SJSA1 (cell line): ENCODE measurements at places on chromosomes 2 and 18. TPM values are rescaled to one million over a fixed set of nuclear protein-coding genes. Genes with fewer than 3 reads are reported as not detected.

Gene C2orf80
- total RNA-seq: not detected in 2 replicates

Gene EFR3B
- 0.39 and 0.63 TPM in 2 replicates for total RNA-seq

DNA sequence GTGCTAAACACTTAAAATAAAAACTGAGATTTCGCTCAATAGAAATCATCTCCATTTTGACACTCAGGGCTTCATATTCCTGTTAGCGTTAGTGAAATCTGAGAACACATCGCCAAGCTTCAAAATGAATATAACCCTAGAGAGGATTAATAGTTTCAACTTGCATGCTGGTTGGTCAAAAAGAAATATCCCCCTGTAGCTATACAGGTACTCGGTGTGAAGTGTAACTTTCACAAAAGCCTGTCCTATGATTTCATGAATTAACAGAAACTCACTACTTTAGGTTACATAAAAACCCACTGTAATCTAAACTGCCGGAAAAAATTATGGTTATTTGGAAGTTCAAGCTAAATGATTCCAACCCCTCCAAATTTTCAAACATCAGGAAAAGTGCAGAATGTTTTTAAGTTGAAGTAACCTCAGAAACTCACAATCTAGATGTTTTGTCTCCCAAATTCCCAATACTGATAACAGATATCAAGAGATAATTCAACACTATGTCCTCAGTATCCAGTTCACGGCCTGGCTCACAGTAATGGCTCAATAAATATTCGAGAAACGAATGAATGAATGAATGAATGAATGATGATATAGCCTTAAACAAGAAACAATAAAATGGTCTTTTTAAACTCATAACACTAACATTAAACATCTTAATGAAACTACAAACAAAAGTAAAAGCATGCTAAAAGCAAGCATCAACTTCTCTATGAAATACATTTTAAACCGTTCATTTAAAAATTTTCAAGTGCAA, 2.5 kb downstream of the TLK1 start:
- no peak overlapping the region for H3K27ac ChIP-seq
- H3K4me1 ChIP-seq: peaks cover 10% of the 10 kb centered on the region
- H3K4me3 ChIP-seq: peak overlapping the region; percentile 93
- H3K36me3 ChIP-seq: peaks cover 10% of the 10 kb centered on the region
- H3K27me3 ChIP-seq: no peaks in the 10 kb centered on the region
- no peak for DNase-seq

DNA sequence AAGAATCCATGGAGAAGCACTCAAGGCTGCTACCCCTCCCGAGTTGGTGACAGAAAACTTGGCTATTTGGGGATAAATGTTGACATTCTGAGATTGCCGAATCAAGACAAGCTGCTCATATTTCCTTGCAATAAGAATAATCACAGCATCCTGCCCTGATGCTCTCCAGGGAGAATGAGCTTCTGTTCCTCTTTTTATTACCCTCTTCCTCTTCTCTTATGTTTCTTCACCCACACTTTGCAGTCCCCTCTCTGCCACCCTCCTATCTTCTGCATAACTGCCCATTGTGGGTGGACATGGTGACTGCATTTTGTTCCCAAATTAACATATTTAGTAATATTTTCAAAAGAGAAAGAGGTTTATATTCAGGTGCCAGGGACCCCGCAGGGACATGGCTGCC, 11.9 kb upstream of the MSGN1 start:
- no peak overlapping the region for H3K27ac ChIP-seq
- no peak for DNase-seq
- H3K36me3 ChIP-seq: no peaks in the 10 kb centered on the region
- H3K4me1 ChIP-seq: no peaks in the 10 kb centered on the region

GRCh38 chr2:161987311-161987710, 86.7 kb downstream of the DPP4 start:
- H3K27ac ChIP-seq: no peak overlapping the region
- H3K27me3 ChIP-seq: peaks cover 2% of the 10 kb centered on the region; the same call in 1 of the 2 replicates

DNA sequence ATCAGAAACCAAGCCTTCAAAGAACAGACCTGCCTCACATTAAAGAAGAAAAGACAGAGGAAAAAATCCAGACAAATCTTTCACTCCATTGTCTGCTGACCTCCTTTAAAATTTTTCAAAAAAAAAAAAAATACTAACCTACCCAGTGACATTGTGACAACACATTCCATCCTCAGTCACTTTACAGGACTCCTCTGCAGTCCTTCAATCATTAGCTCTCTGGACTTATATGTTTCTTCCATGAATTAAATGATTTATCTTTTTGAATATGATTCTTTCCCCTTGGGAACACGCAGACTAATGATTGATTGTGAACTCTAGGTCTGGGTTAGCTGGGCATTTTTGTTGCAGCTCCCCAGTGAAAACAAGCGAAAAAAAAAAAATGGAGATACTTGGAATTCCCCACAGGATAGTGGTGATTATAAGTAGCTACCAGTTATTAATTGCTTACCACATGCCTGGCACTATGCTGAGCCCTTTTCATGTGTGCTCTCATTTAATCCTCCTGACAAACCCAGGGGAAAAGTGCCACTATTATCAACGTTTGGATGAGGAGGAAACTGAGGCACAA, 261.3 kb upstream of the NCKAP5 start:
- no peaks in the 10 kb centered on the region for H3K27me3 ChIP-seq
- no peaks in the 10 kb centered on the region for H3K4me1 ChIP-seq
- H3K36me3 ChIP-seq: no peaks in the 10 kb centered on the region

DNA sequence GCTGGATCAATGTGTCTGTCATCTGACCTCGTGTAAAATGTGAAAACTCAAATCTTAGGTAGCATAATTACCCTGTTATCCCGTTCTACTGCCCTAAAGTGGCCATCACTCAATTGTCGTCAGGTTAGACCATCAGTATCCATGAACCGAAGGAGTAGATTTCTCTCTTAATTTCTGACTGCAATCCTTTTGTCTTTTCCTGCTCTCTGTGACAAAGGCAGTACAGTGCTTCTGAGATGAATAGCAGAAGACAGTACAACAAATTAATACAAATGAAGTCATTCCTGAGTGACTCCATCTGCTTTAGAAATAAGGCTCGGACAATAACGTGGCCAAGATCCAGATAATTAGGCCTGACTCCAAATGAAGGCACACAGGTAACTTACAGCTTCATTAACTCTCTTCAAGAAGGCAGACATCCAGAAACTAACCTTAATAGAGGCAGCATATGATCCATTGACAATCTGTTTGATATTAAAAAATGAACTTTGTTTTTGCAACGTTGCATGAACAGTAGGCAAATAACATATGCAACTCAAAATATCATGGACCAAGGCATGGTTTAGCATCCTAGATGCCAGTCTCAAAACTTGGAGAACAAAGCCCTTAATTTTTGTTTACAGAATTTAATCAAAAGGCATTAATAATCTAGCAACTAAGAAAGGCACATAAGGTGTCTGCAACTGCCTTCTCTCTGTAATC, 96.7 kb upstream of the CDH20 start:
- no peak overlapping the region for H3K27ac ChIP-seq
- no peak for DNase-seq
- H3K4me1 ChIP-seq: no peaks in the 10 kb centered on the region
- no peak overlapping the region for H3K4me3 ChIP-seq

DNA sequence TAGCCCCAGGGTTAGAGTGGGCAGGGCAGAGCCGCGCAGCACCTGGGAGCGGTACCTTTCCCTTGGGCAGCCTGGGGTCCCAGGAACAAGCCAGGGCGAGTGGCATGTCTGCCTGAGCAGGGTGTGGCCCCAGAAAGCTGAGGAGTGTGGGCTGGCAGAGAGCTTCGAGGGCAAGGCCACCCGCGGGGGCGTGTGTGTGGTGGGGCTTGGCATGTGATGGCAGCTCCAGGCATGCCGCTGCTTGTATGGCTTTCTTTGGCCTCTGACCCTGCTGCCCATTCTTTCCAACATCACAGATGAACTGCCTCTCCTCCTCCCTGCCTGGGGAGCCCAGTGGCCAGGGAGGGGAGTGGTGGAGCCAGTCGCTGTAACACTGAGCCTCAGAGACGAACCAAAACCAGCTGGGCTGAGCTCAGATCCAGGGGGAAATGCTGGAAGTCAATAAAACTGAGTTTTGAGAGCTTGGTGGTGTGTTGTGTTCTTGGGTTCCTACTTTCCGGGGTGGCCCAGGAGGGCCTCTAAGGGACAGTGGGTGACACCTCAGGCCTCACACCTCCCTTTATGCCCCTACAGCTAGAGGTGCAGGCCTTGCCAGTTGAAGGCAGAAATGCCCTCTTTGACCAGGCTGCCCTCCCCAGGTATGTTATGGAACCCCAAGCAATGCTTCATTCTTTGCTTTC, 7.4 kb downstream of the DNAJB2 start:
- H3K4me1 ChIP-seq: peaks cover 9% of the 10 kb centered on the region
- H3K27ac ChIP-seq: no peak overlapping the region
- DNase-seq: no peak
- peaks cover 38% of the 10 kb centered on the region for H3K36me3 ChIP-seq

GRCh38 chr2:232523402-232523681, 2.6 kb upstream of the CHRND start:
- no peaks in the 10 kb centered on the region for H3K36me3 ChIP-seq
- no peak for DNase-seq
- no peak overlapping the region for H3K4me3 ChIP-seq
- H3K27me3 ChIP-seq: peaks cover 50% of the 10 kb centered on the region
- no peak overlapping the region for H3K27ac ChIP-seq

DNA sequence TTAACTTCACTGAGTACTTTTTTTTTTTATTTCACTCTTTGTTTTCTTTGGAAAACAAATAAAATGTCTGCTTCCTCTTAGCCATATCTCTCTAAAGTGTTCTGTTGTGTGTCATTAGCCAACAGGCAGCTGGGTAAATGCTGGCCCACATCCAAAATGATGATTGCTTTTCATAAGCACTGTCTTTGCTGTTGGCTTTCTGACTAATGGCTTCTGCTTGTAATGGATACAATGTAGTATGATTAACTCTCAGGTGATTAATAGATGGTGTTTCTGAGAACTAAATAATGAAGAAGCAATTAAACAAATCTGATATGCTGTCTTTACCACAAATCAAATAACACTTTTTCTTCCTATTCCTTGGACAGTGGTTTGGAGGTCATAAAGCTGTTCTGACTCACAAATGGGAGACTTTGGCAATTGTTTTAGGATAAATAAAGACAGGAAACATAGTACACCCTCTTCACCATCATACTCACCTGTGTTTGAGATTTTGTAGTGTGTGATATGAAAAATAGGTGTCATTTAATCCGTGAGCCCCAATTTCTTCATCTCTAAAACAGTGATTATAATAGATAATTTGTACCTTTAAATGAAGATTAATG, 888.4 kb downstream of the TSN start:
- no peaks in the 10 kb centered on the region for H3K27me3 ChIP-seq
- H3K4me3 ChIP-seq: no peak overlapping the region
- DNase-seq: no peak
- no peaks in the 10 kb centered on the region for H3K4me1 ChIP-seq

- peak; percentile 70 for DNase-seq
- H3K36me3 ChIP-seq: no peaks in the 10 kb centered on the region
- H3K27ac ChIP-seq: peak overlapping the region; percentile 55
- H3K4me3 ChIP-seq: no peak overlapping the region
Observed at GRCh38 chr2:237299906-237300305, 114.1 kb downstream of the COL6A3 start.
